ENCODE measurements at places on chromosomes 5 and 9.

DNA sequence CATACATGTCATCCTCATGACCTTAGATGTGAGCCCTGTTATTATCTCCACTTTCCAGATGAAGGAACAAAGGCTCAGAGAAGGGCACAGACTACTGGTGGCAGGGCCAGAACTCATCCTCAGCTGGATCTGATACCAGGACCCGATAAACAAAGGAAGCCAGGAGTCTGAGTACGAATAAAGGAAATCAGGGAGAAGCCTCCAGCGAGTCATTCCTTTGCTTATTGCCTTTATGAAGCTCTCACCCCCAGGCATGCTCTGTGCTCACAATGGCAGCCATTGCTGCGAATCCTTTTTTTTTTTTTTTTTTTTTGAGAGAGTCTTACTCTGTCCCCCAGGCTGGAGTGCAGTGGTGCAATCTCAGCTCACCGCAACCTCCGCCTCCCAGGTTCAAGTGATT is 130.1 kb downstream of the GAPVD1 start:
- no peak for DNase-seq

GRCh38 chr5:68499987-68500386 is 284.4 kb downstream of the PIK3R1 start:
- no peak for DNase-seq

- no peak for DNase-seq
Measured at GRCh38 chr5:144710637-144711036, 540.0 kb downstream of the KCTD16 start.

- no peak for DNase-seq
Measured at GRCh38 chr5:106258591-106259125, 1412.1 kb downstream of the EFNA5 start.

DNA sequence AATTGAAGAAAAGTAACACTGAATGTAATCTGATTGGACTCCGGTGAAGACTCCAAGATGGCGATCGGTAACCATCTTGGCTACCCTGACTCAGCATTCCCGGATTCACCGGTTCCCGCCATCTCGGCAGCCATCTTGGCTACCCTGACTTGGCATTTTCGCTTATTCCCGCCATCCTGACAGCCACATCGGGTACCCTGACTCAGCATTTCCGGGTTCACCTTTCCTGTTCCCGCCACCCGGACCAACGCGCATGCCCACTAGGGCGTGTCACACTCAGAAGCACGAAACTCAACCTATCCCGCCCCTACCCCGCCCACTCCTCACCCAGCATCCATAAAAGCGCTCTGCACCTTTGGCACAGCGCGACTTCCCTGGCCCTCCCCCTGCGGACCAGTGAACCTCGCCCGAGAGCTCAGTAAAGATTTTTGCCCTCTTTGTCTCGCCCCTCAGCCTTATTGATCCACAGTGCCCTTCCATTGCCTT is 17.2 kb downstream of the SPTLC1 start:
- peak; percentile 49 for DNase-seq

DNA sequence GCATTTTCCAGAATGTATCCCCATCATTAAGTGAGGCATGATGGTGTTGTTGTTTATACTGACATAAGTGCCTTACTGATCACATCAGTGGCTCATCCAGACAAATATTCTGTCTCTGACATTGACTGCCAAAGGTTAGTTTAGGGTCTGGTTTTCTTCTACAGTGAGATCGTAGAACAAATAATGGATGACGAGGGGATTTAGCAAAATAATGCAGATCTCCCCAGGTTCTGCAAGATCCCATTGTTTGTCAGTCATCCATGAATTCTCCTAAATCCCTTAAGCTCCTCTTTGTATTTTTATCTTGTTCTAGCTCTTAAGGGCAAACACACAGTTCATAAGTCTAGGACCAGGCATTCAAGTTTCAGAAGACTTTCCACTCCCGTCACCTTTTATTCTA is 93.1 kb upstream of the DHFR start:
- no peak for DNase-seq

- no peak for DNase-seq
Measured at GRCh38 chr5:118687661-118688621, 300.4 kb downstream of the DTWD2 start.

- DNase-seq, result no peak
Measured at GRCh38 chr9:74303945-74304344, 193.2 kb upstream of the RORB start.

- no peak for DNase-seq
Measured at GRCh38 chr5:6096101-6096500, 282.2 kb downstream of the MED10 start.

DNA sequence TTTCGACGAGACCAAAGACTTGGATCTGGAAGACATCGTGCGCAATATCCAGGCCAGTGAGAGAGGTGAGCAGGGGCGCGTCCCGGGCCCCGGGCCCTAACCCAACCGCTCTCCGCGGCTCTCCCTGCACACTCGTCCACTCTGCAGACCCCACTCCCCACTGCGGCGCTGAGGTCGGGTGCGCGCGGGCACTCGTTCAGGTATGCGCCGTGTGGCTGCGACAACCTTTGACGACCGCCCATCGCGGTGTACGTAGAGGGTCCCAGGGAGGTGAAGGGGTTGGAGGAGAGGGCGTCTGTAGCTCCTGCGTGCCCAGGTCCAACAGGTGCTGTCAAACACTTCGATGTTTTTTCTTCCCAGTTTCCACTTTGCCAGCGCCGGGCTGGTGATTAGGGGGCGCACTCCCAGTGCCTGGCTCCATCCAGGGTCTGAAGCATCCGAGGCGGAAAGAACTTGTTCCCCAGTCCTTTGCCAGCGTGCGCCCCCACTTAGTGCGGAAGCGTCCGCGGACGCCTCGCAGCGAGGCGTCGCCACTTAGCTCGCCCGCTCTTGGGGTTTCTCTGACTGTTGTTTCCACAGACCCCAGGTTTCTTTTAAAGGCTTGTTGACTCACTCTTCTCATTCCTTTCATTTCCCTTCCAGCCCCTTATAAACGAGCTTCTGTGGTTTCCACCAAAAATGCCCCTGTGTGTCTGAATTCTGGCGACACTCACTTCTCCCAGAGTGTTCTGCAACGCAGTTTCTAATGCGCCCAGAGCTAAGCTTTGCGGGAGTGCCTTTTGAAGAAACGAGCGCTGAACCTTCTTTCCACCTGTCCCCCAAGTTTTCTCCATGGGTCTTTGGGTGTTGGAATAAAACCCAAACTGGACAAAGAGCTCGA is 1.6 kb downstream of the NPR3 start:
- no peak for DNase-seq

- no peak for DNase-seq
Measured at GRCh38 chr5:73019766-73020165, 63.9 kb downstream of the FCHO2 start.

DNA sequence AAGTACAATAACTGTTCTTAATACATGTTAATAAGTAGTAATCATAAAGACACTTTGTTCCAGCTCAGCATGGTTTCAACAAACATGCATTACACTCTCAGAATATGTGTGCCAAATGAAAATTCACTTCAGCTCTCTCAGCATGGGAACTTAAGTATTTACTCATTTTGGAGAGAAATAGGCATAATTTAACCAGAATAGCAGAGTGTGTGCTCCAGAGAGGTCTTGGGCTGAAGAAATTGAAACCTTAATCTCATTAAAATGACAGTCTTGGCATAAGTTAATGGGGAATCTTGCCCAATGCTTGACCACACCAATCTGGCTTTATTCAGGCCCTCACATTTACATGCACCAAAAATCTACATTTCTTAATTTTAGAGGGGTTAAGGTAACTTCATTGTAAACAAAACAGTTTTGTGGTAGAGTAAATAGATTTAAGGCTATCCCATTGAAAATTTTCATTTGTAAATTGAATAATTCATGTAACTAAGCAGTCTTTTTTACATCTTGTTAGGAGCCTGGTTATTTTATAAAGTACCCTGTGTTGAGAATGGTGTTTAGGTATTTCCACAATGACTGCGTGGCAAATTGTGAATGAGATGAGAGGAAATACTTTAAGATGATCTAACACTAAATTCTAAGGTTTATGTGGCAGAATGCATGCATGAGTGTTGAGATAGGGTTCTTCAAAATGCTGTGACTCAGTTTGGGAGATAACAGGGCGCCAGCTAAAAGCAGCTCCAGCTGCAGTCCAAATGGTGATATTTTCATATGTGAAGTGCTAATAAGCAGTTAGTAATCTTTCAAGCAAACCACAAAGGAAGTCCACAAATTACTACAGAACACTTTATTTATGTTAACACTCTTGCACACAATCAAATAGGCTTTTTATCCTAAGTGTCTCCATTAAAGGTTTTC is 11.3 kb upstream of the LOX start:
- no peak for DNase-seq

- peak; percentile 48 for DNase-seq
Measured at GRCh38 chr5:159965031-159965837, 43.7 kb upstream of the TTC1 start.

- no peak for DNase-seq
Measured at GRCh38 chr5:14309878-14310531, 166.9 kb downstream of the TRIO start.

DNA sequence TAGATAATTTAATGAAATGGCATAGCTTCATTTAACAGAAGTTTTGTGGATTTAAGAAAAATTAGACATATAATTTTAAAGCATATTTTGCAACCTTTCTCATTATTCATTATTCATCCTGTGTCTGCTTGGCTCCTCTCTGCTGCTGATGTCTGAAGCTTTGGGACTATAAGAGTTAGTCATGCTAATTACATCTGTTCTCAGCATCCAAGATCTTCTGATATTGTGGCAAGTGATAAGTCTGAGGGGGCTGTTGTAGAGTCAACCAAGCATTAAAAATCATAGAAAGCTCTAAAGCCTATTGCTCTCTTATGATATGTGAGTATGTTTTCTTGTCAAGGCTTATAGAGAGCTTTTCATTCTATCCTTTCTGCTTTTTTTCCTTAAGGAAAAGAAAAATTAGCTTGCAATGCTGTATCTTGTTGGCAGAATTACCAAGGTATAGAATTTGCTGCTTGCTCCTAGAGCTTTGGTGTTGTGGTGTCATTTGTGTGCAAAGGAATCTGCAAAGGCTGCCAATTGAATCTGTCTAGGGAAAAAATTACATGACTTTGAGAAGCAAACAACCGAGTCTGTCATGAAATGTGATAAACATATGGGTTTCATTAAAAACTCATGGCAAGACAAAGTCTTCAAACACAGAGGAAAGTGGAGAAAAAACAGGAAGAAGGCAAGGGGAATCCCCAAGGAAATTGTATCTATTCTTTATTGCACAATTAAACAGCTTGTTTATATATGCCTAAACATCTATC is 156.1 kb upstream of the DAB2 start:
- DNase-seq, result no peak

GRCh38 chr5:112917453-112917995 is 4.5 kb downstream of the REEP5 start:
- peak; percentile 25 for DNase-seq

DNA sequence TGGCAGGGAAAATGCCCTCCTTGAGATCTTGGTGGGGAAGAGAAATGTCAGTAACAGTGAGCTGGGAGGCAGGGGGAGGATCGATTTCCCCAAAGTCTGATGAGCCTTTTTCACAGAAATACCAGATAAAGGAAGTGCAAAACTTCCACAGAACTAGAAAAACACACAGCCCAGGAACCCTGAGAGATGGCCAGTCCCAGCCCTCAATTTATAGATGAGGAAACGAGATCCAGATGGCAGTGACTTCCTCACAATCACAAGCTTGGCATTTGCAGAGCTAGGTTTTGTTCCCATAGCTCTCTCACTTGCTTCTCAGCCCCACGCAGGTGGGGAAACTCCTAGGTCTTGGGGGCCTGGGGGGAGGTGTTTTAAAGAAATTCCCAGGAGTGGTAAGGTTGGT is 3.8 kb upstream of the GGTA1 start:
- DNase-seq, result no peak

GRCh38 chr5:52491071-52491787 is 296.5 kb upstream of the ITGA1 start:
- DNase-seq, result no peak

GRCh38 chr5:1312993-1313833 is 18.3 kb upstream of the TERT start:
- no peak for DNase-seq

DNA sequence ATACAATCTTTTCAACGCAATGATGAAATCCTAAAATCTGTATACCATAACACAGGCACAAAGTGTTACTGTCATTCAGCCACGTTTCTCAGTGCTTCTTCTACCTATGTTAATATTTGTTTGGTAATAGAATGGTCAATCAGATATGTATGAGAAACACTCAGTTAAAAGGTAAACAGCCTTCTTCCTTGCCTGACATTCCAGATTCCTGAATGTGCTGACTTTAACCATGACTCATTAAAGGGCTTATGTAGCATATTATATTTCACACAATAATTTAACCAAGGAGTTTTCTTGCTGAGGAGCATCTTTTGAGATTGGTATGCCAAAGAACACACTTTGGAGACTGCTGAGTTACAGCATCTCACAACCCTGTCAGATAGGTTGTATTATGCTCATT is 187.6 kb downstream of the CETN3 start:
- no peak for DNase-seq

Measured in stimulated activated CD4-positive, alpha-beta T cell treated with anti-CD3 and anti-CD28 coated beads, Interleukin-2, amount 100 ng/mL, for 24 hours (primary cell).